ENCODE measurements at places on chromosomes 7 and 10.

- no peak for DNase-seq
Observed at GRCh38 chr7:51289623-51290303, 26.8 kb downstream of the COBL start.

DNA sequence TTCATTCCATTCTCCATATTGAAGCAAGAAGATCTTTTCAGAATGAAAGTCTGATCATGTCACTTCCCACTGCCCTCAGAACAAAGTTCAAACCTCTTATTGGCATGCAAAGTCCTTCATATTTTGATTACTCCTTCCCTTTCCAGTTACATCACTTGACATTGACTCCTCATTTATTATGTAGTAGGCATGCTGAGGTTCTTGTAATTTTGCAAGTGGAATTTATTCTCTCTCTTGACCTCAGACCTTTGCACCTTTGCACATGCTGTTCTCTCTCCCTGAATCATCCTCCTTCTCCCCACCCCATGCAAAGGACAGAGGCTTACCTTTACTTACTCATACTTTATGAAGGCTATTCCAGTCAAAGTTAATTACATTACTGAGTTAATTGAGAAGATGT, 13.0 kb downstream of the ITPRID1 start:
- no peak for DNase-seq

DNA sequence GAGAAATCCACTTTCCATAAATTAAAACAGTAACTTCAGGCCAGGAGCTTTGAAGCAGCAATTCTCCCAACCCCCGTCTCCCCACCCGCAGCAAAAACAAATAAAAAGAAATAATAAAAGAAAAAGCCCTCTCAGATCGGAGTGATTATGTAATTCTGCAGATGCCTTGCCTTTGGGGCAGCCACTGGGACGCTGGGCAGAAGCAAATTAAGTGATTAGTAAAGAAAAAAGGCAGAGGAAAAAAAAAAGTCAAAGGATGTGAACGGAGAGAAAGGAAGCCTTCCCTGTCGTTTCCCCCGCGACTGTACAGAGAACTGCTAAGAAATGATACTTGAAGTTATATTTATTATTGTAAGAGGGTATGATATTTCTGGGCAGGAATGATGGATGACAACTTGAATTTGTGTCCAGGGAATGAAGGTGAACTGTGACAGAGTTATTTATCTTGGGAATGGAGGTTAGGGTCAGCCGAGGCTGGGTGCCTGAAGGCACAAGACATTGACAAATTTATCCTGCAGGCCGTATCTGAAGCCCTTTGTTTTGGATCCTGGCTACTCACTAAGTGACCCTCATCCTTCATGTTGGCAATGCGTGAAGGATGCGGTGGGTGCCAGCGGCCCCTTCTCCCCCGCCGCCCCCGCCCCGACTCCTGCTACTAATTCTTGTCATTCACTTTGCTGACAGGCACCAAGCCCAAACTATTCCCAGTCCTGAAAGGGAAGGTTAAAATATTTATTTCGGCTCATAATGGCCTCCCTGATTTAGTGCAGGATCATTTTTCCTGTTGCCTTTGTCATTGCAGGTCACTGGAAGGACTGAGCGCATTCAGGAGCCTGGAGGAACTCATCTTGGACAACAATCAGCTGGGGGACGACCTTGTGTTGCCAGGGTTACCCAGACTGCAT, 604.0 kb downstream of the LRMDA start:
- no peak for DNase-seq

GRCh38 chr7:116211913-116212596, 1.7 kb downstream of the TES start:
- DNase-seq, result no peak

DNA sequence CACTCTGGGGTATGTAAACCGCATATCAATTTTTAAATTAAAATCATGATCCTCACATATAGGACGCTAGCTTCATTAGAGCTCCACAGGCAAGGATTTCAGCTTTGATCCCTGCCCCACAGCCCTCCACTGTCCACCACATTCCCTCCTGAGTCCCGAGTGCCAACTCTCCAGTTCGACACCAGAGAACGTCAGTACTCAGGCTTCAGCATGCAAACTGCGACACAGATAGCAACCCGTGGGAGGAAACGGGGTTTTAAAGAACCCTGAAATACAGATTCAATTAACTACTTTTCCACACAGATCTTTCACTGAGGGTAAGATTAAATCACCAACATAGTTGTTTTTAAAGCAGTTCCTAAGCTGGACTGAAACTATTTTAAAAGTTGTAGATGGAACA, 26.1 kb downstream of the RAPGEF5 start:
- DNase-seq, result no peak

DNA sequence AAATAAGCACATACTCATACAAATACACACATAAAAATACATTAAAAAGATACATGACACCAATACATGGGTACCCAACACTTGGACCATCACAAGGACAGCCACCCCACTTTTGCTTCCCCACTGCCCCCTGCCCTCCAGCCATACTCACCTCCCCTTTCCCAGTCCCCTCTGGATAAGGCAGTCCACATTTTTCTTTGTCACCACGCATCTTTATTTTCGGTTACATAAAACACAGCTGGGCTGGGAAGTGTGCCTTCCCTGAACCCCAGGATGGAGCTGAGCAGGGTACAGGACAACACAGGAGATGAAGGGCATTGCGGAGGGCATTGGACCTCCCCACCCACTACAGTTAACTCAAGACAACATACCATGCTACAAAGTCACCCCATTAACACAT, 1.1 kb upstream of the HOXA3 start:
- no peak for DNase-seq

DNA sequence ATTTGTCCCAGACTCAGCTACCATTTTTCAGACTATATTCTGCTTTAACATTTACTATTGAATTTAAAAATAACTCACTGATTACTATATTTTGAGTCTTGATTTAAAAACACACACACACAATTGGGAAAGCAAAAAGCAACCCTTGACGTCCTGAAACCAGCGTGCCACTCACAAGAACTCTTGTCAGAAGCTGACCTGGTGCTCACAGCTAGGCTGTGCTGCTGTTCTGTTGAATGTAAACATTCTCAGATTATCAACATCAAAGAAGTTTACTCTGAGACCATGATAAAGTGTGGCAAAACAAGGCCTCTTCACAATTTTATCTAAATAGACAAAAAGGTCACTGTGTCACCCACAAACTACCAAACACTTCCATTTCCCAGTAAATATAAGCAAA, 62.6 kb upstream of the CACNA2D1 start:
- no peak for DNase-seq

GRCh38 chr7:70051726-70052125, 453.5 kb downstream of the AUTS2 start:
- no peak for DNase-seq

DNA sequence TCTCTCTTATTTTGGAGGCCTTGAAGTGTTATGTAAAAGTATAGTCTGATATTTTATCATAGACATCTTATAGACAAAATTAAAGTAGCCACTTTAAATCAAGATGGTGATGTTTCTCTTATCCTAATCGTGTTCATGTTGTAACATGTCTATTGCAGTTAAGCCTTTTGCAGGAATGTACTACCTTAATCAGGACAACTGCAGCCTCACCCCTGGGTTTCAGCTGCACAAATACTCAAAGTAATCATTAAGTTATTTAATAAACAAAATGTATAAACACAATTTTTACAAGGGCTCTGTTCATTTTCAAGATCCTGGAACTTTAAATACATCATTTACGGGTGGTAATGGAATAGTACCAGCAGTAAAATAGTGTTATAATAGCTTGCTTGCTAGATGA, 14.4 kb upstream of the KIF5B start:
- DNase-seq, result no peak

DNA sequence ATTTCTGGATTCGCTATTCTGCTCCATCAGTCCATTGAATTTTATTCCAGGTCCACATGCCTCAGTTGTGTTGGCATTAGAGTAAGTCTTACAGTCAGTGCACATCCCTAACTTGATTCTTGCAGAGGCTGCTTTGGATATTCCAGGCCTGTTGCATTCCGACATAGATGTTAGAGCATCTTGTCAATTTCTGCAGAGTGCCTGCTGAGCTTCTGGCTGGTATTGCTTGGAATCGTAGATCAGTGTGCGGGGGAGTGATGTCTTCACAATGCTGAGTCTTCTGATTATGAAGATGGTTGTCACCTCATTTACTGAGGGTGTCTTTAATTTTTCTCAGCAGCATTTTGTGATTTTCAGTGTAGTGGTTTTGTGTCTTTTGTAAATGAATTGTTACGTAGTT, 45.2 kb downstream of the INPP5A start:
- DNase-seq, result no peak

DNA sequence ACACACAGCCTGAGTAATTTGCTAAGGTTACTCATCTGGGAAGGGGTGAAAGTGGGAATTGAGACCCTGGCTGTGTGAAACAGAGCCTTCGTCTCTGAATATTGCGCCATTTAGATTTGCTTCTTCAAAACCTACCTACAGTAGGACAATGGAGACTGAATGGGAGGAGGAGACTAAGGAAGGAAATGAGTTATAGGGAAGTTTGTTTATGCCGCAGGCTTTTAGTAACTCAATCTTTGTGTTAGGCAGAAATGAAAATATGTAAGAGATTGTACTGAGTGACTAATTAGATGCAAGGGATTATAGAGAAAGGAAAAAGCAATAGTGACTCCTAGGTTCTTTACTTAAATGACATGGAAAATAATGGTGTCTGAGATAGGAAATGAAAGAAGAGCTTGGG, 80.2 kb downstream of the KCND2 start:
- DNase-seq, result no peak

DNA sequence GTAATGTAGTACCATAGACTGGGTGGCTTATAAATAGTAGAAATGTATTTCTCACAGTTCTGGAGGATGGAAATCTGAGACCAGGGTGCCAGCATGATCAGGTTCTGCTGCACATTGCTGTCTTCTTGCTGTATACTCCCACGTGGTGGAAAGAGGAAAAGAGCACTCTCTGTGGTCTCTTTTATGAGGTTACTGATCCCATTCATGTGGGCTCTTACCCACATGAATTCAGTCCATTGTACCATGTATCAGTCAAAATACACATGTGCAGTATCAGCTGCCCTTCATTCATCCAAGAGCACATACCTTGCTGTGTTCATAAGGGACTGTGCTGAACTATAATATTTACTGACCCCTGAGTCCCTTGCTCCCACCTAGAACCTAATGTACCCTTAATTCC, 17.1 kb downstream of the PNLIPRP2 start:
- DNase-seq, result no peak

- DNase-seq, result no peak
Observed at GRCh38 chr10:6314620-6315205, 112.0 kb downstream of the PFKFB3 start.

- DNase-seq, result no peak
Observed at GRCh38 chr7:131173145-131173890, 154.4 kb upstream of the MKLN1 start.

DNA sequence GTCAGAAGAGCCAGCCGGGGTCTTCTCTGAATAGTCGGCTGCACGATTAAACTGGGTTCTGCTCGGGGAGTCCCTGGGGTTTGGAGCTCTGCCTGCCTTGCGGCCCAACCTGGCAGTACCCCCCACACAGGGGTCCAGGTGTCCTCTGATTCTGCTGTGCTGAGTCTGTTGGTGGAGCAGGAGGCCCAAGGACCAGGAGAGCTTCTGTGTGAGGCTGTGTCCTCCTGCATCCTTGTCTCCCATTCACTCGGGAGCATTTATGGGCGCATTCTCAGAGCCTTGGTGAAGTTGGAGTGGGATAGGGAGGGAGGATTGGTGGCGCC, 14.2 kb downstream of the INPP5A start:
- no peak for DNase-seq

- no peak for DNase-seq
Observed at GRCh38 chr7:128708824-128709223, 30.3 kb upstream of the CALU start.

DNA sequence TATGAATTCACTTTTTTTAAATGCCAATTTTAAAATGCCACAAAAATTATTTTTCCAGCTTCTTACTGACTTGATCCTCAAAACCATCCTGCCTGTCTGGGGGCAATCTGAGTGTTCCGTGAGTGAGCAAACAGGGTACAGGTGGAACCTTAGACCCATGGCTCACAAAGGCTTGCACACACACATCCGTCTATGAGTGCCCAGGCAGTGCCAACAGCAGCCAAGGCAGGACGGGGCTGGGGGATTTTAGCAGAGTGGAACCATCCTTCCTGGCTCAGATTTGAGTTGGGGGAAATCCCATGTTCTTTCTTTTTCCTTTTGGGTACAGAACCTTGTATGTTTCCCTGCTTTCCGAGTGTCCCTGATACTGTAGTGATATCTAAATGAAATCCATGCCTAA, 377.7 kb upstream of the MGMT start:
- DNase-seq, result no peak

GRCh38 chr10:44033008-44033407, 351.9 kb downstream of the CXCL12 start:
- DNase-seq, result no peak

DNA sequence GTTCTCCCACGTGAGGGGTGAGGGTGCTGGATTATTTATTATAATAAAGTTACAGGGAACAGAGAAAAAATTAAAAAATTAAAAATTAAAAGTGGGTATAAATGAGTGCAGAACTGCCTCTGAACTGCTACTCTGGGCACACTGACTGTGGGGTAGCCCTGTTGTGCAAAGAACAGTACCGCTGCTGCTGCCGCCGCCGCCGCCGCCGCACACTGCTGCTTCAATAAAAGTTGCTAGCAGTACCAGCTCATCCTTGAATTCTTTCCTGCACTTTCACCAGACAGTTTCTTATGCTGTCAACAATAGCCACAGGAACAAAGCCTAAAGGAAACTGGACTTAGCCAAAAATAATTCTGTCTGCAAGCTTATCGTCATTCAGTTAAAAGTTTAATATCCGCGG, 72.1 kb downstream of the GCC1 start:
- no peak for DNase-seq

- no peak for DNase-seq
Observed at GRCh38 chr10:103783681-103784080, 71.7 kb downstream of the SH3PXD2A start.

DNA sequence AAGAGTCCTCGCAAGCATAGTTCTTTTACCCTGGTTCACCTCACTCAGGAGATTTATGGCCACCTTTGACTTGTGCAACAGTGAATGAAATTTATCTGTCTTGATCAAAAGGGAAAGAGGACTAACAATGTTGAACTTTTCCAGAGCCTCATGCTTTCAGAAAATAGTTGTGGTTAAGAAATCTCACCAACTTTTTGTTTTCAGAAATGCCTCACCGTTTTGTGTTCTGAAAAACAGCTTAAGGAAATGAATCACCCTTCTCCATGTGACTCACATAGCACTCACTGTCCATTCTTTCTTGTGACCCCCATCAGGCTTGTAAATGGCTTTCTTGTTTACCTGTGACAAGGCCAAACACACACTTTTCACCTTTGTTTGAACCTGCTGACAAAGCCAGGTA, 148.6 kb upstream of the FAM3C start:
- no peak for DNase-seq

GRCh38 chr7:39504963-39505362, 61.2 kb upstream of the YAE1 start:
- no peak for DNase-seq
